ENCODE measurements at places on chromosomes 3 and 15.

DNA sequence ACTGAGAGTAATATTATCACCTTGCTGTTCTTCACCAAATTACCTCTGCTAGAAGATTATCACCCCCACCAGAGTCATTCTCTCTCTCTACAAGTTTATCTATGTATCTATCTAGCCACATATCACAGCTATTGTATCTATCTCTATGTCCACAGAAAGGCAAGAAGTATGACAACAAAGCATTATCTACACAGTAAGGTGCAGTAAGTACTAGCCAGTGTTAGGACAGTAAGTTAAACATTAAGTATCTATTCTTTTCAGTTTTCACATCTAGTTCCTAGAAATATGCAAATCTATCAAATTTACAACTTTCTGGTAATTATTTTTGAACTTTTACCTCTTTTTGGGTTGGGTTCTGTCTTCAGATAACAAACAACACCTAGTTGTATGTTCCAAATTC is 26.5 kb upstream of the XXYLT1 start:
- DNase-seq, result no peak

GRCh38 chr3:45693941-45694521 is 4.8 kb downstream of the SACM1L start:
- DNase-seq, result peak; percentile 35

- no peak for DNase-seq
Observed at GRCh38 chr3:193883551-193883950, 252.4 kb upstream of the HES1 start.

DNA sequence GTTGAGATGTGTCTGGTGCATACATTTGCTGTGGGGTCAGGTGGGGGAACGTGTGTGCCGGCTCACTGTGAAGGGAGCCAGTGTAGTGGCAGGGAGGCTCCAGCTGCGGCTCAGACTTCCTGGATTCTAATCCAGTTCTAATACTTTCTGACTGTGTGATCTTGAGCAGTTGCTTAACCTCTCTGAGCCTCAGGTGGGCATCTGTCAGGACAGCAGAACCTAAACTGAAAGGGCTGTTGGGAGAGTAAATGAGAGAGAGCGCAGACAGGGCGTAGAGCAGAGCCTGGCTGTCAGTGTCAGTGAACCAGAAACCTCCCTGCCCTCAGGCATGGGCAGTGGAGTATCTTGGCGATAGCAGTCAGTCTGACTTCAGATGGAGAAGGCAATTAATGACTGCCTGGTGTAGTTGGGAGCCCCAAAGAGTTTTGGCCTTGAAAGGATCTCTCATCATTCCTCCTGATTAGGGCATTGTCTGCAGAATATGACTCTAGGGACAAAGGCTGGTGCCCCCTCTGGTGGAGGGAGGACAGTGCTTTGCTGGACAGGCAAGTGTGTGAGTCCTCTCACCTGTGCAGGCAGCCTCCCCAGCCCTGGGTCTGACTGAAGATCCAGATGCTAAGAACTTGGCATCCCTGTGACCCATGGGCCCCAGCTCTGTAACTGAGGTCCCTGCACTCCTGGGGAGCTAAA is 9.6 kb downstream of the KBTBD13 start:
- DNase-seq, result no peak

GRCh38 chr3:146968204-146968651 is 363.1 kb upstream of the PLSCR5 start:
- no peak for DNase-seq

DNA sequence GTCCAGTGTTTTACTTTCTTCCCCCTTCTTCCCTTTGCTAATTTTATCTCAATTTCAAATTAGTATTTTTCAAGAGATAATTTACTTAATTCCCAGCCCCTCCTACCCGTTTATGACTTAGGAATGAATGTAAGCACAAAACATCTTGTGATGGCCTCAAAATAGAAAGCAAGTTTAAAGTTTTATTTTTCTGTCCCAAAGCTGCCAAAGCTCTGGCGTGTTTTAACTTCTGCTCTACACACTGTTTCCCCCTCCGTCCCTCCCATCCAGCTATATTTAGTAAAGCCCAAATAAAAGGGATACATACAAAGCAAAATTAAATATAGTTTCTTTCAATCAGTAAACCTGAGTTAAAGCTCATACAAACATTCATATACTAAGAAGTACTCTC is 59.9 kb downstream of the IGF2BP2 start:
- DNase-seq, result no peak

- no peak for DNase-seq
Observed at GRCh38 chr3:191139736-191140135, 59.3 kb upstream of the OSTN start.

GRCh38 chr3:19559724-19560442 is 374.1 kb downstream of the EFHB start:
- DNase-seq, result no peak

GRCh38 chr3:197027896-197028727 is 1.5 kb downstream of the MELTF start:
- DNase-seq, result no peak

DNA sequence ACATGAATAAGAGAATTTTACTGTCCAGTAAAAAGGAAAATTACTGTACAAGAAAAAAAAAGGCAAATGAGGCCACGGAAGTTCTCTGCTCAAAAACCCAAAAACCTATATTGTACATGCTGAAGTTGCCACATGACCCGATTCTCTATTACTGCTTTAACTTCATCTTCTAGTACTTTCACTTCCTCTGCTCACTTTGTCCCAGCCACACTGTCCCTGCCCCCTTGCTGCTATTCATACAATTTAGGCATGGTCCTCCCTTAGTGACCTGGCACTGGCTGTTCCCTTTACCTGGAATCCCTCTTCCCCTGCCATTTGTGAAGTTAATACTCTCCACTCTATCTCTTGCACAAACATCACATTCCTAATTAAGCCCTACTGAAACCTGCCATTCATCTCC is 457.4 kb downstream of the MAGI1 start:
- no peak for DNase-seq

DNA sequence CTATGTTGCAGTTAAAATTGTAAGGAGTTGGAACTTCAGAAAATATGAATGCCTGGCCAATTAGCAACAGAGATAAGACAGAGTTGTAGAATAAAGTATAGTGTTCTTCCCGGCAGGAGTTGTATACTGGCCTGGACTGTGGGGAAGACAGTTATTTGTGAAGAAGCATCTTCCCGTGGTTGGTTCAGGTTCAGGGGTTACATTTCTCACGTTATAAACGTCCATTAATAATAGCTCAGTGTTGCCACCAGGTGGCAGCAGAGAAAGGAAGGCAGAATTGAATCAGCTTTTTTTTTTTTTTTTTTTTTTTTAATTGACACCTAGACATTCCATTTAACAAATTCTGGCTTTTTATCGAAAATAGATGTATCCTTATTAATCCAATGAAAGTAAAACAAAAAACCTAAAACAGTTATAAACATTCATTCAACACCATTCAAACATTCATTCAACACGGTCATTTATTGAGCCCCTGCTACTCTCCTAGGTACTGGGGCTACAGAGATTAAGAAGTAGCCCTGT is 66.4 kb upstream of the NR2E3 start:
- peak; percentile 53 for DNase-seq

DNA sequence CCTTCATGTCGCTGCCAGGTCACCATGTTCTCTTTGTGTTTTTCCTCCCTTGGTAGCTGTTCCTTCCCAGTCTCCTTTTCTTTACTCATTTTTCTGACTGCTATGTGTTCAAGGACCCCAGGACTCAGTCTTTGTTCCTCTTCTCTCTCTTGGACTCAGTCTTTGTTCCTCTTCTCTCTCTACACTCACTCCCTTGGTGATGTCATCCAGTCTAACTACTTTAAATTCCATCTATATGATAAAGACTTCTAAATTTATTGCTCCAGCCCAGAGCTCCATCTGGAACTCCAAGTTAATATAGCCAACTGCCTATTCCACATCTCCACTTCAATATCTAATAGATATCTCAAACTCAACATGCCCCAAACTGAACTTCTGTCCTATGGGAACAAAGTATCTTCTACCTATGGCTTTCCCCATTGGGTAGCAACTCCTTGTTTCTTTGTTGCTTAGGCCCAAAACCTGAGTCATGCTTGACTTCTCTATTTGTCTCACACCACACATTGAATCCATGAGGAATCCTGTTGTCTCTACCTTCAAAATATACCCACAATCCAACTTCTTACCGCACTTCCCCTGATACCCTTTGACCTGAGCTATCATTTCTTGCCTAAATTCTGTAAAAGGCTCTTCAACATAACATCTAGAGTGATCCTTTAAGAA is 4.9 kb upstream of the DYNC1LI1 start:
- no peak for DNase-seq

GRCh38 chr3:35946854-35947515 is 307.7 kb downstream of the ARPP21 start:
- no peak for DNase-seq

DNA sequence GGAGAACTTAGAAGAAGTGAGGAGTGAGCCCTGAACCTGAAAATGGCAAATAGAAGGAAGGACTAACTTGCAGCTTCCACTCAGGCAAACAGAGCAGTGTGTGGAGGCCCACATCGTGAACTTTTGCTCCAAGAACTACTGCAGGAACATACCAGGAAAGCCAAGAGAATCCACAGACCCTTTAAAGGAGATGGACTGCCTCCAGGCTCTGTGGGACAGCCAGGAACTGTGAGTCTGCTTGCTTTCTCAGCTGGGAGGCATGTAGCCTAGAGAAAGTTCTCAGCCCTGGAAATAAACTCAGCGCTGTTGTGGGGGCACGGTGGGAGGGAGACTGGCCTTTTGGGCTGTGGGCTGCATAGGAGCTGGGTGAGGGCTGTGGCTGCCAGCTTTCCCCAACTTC is 93.0 kb downstream of the SNRK start:
- DNase-seq, result no peak

GRCh38 chr3:16374047-16374934 is 109.3 kb downstream of the OXNAD1 start:
- no peak for DNase-seq

DNA sequence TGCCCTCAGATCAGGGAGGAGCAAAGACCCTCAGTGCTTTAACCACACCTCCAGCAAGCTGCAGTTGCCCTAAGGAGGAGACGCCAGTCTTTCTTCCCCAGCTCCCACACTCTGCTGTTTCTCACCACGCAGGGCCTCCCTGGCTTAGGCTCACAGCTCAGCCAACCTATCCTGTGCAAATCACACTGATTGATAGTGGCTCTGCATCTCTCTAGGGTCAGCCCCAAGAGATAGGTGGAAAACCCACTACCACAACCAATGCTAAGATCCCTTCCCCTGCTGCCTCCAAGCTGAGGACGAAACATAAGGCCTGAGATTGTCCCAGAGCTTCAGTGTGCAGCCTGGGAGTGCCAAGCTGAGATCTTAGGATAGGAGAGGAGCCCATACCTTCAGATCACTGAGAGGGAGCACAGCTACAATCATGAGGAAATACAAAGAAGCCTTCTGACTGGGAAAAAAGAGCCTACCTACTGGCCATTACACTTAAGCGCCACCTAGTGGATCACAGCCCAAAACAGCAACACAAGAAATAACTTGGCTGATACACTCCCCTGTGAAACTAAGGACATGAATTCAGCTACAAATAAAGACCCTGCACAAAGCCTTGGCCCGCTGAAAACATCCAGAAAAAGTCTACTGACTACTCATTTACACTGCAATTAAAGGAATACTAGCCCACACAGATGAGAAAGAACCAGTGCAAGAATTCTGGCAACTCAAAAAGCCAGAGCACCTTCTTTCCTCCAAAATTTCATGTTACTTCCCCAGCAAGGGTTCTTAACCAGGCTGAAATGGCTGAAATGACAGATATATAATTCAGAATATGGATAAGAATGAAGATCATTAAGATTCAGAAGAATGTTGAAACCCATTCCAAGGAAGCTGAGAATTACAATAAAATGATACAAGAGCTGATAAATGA is 271.5 kb upstream of the DCBLD2 start:
- no peak for DNase-seq

Data from T-cell (primary cell).